ENCODE measurements at places on chromosomes 3 and 15.

DNA sequence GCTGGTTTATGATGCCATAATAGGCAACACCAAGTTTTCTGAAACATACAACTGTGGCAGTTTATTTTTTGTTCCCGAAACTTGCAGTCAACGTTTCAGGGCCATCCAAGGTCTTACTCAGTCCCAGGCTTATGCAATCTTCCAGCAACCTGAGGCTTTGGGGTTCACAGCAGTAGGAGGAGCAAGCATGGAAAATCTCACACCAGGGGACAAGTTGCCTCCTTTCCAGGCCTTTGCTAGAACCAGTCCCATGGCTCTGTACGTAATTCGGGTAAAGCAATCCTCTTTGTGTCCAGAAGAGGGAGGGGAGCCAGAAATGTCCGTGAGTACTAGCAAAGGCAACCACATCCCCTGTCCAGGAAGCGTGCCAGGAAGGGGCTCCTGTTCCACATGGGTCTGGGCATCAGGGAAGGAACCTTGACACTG lies 4.7 kb upstream of the FAM240A start:
- H3K27me3 ChIP-seq: peaks cover 5% of the 10 kb centered on the region
- H3K36me3 ChIP-seq: no peaks in the 10 kb centered on the region
- H3K4me1 ChIP-seq: no peaks in the 10 kb centered on the region
- DNase-seq: no peak
- H3K4me3 ChIP-seq: no peak overlapping the region

GRCh38 chr3:56917361-56918110 lies 115.8 kb upstream of the ARHGEF3 start:
- no peaks in the 10 kb centered on the region for H3K27me3 ChIP-seq
- H3K36me3 ChIP-seq: no peaks in the 10 kb centered on the region
- DNase-seq: no peak
- no peak overlapping the region for H3K27ac ChIP-seq
- no peak overlapping the region for H3K4me3 ChIP-seq

- no peak for DNase-seq
- H3K36me3 ChIP-seq: no peaks in the 10 kb centered on the region
- peaks cover 16% of the 10 kb centered on the region for H3K4me1 ChIP-seq
- H3K27me3 ChIP-seq: no peaks in the 10 kb centered on the region
Measured at GRCh38 chr3:23685541-23686258, 120.1 kb upstream of the UBE2E1 start.

DNA sequence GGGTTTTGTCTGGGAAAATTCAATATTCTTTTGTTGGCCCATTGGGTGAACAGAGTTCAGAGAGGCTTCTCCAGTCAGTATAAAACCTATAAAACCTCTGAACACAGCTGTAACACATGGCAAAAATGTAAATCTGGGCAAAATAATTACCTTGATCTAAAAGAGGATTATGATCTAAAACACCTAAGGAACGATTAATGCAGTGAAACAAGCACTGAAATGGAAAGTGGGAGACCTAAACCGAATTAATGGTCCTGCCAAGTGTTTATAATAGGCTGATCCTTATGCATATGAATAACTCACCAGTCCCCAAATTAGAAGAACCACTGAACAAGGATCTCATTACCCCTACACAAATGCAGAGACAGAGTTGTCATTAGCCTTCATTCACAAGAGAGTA lies 32.6 kb downstream of the AVEN start:
- no peaks in the 10 kb centered on the region for H3K27me3 ChIP-seq
- no peak for DNase-seq
- peaks cover 9% of the 10 kb centered on the region for H3K4me1 ChIP-seq
- H3K36me3 ChIP-seq: peaks cover 5% of the 10 kb centered on the region
- no peak overlapping the region for H3K27ac ChIP-seq

- peaks cover 6% of the 10 kb centered on the region for H3K4me1 ChIP-seq
- no peak overlapping the region for H3K27ac ChIP-seq
- H3K4me3 ChIP-seq: no peak overlapping the region
- H3K36me3 ChIP-seq: peaks cover 2% of the 10 kb centered on the region
Measured at GRCh38 chr15:43273243-43273642, 6.5 kb upstream of the TGM5 start.

DNA sequence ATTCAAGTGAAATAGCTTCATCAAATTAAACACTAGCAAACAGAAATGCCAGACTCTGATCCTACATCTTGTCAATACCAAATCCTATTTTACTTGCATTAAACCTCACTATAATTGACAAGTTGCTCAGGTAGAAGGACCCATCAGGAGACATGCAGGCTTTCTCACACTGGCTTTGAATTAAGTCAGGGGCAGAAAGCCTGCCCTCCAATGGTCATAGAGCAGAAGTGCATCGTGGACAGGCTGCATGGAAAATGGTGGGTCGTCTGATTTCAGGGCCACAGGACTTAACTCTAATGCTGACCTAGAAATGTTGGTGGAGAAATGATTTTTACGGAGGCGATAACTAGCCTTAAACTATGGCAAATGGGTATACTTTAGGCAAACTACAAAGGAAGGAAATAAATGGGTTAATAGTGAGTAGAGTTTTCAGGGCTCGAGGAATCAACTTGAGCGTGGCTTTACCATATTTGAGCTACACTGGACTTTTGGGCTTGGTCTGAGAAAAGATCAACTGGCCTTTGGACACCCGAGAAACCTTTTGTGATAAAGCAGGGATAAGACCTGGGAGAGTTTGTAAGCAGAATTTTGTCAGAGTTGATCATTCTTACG lies 283.9 kb downstream of the GRM7 start:
- H3K27ac ChIP-seq: no peak overlapping the region
- H3K4me1 ChIP-seq: no peaks in the 10 kb centered on the region
- no peak for DNase-seq
- no peak overlapping the region for H3K4me3 ChIP-seq
- peaks cover 4% of the 10 kb centered on the region for H3K27me3 ChIP-seq
- H3K36me3 ChIP-seq: no peaks in the 10 kb centered on the region

- no peak overlapping the region for H3K4me3 ChIP-seq
- no peaks in the 10 kb centered on the region for H3K36me3 ChIP-seq
- no peak for DNase-seq
- peaks cover 11% of the 10 kb centered on the region for H3K27me3 ChIP-seq
- no peak overlapping the region for H3K27ac ChIP-seq
Measured at GRCh38 chr15:37618353-37618752, 316.1 kb upstream of the TMCO5A start.
